HEK293T (cell line): ENCODE measurements at places on chromosomes 6 and 20.

- no peak for DNase-seq
Observed at GRCh38 chr20:41258474-41258873, 59.1 kb downstream of the ZHX3 start.

DNA sequence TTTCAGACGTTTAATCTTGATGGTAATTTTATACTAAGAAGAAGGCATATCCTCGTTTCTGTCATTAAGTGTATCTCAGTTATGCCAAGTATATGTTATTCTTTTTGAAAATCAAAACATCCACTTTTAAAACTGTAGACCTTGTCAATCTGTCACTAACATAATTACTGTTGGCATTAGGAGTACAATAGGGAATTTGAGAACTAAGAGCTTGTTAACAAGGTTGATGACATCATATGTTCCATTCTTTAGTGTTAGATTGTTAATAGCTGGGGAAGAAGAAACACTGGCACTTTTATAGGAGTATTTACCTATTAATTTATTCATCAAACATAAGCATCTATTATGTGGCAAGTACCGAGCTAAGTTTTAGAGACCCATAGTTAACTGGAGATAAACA is 76.2 kb downstream of the MAP3K4 start:
- DNase-seq, result no peak

- DNase-seq, result no peak
Observed at GRCh38 chr20:37749620-37750403, 56.0 kb downstream of the CTNNBL1 start.

DNA sequence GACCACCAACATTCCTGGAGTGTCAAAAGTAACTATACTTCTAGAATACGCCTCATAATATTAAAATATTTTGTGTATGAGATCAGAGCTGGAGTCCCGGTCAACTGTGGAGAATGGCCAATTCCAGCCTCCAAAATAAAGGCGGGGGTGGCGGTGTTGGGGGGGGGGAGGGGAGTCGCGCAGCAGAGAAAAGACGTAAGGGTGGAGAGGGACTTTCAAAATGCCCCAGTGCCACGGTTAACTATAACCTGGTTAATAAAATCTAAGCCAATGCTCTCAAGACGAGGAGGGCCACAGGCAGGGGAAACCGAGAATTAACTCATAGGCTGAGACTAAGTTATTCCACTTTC is 1.3 kb downstream of the NUP153 start:
- peak; percentile 44 for DNase-seq

- no peak for DNase-seq
Observed at GRCh38 chr6:169809386-169809785, 58.0 kb downstream of the ERMARD start.

GRCh38 chr6:162179196-162179951 is 548.2 kb downstream of the PRKN start:
- no peak for DNase-seq

GRCh38 chr6:15508441-15508871 is 154.4 kb downstream of the DTNBP1 start:
- DNase-seq, result no peak

DNA sequence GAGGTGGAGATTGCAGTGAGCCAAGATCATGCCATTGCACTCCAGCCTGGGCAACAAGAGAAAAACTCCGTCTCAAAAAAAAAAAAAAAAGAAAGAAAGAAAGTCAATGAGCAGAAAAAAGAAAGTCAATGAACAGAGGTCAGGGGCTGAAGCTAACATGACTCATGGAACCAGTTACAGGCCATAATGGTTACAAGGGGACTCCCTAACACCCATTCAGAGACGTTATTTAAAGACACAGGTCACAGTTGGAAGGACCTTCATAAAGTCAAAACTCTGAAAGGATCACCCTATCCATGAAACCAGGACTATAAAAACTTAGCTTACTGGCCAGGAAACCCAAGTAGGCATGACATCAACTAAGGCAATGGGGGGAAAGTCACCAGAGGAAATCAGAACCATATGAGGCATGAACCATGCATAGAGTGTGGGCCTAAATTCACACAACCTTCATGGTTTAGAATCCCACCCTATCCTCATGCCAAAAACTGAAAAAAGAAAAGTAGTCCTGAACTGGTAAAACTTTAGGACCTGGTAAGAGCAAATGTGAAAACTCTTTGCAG is 18.2 kb downstream of the FBXL4 start:
- DNase-seq, result no peak

DNA sequence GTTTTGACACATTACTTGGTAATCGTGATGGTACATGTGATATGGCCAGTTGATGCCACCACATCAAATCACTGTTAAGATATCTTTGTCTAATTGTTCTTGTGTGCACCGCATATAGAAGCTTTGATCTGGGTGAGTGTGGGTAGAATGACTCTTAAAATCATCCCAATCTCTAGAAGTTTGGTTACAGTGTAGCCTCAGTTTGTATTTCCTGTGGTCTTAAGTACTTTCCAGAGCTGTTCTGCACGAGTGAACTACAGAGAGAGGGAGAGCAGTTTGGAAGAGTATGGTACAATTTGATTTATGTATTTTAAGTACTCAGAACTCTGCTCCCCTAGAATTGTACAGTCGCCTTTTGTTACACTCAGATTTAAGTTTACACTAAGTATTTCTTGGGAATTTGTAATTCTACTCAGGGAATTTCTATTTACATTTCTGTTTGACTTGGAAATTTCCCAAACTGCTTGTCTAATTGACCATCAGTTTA is 37.5 kb downstream of the SNX9 start:
- no peak for DNase-seq

DNA sequence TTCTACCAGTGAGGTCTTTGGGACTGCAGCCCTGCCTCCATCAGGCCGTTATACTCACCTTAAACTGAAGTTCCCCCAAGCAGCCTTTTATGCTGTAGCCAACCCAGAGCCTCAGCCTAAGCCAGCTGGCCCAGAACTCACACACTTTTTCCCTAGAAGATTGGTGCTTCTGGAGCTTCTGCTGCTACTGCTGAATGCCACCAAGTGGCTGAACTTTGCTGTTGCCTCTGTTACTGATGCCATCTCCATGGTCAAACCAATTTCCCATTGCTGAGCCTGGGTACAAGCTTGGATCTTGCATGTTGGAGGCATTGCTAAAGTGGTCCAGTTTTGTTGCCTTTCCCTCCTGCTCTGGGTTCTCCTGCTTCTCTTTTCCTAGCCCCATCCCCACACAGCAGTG is 15.0 kb upstream of the TBX18 start:
- DNase-seq, result no peak

DNA sequence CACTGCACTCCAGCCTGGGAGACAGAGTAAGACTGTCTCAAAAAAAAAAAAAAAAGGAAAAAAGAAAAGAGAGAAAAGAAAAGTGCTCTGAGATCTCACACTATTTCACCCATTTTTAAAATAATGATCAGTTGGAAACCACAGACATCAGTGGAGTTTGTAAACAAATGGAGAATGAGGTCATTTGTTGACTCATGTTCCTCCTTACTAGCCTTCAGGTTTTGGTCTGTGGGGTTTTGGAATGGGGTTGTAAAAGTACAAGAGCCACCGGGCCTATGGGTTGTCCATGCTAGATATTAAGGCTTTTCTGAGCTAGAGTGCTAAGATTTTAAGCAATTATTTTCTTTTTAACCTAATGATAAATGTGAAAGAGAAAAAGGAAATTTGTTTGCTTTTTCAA is 104.4 kb upstream of the PRL start:
- no peak for DNase-seq

DNA sequence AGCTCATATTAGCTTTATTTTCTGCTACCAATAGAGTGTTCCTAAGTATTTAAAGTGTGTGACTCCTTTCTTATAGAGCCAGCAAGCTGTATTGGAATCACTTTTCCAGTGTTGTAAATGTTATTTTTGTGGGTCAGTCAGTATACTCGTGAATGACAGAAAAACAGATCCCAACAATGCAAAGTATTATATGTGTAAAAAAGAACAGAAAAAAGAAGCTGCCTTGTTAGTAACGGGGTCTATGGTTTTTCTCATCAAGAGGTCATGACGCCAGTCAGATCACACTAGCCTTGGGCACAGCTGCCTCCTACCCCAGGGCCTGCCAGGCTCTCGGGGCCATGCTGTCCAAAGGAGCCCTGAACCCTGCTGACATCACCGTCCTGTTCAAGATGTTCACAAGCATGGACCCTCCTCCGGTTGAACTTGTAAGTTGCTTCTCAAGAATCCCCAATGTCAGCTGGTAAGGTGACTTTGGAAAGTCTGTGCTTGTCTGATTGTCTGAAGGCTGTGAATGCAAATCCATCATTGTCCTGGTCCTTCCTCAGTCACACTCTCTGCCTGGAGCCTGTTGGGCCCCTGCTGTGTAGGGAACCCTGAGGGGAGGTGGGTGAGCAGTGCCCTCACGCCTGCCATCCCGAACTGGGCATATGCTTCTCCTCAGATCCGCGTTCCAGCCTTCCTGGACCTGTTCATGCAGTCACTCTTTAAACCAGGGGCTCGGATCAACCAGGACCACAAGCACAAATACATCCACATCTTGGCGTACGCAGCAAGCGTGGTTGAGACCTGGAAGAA is 9.8 kb downstream of the NELFCD start:
- DNase-seq, result no peak

DNA sequence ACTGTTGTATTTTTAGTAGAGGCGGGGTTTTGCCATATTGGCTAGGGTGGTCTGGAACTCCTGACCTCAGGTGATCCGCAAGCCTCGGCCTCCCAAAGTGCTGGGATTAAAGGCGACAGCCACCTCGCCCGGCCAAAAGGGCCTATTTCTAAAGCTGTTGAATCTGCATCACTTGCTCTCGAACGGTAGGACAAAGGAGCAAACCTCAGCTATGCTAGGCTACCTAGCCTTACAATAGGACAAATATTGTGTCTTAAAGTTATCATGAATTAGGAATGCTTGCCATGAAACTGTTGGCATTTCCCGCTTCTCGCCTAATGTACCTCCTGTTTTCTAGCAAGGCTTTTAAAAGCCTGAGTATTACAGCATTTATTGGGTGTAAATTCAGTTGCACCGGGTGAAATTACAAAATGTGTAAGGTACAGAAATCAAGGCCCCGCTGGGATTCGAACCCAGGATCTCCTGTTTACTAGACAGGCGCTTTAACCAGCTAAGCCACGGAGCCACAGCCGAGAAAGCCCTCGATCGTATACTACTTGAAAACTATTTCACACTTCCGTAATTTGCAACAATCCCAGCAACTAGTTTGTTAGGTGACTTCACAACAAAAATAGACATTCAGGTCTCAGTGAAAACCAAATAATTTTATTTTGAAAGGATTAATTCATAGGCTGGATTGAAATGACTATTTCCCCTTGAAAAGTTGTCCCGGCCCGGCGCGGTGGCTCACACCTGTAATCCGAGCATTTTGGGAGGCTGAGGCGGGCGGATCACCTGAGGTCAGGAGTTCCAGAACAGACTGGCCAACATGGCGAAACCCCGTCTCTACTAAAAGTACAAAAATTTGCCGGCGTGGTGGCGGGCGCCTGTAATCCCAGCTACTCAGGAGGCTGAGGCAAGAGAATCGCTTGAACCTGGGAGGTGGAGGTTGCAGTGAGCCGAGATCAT is 211.6 kb upstream of the ZNF184 start:
- peak; percentile 57 for DNase-seq

DNA sequence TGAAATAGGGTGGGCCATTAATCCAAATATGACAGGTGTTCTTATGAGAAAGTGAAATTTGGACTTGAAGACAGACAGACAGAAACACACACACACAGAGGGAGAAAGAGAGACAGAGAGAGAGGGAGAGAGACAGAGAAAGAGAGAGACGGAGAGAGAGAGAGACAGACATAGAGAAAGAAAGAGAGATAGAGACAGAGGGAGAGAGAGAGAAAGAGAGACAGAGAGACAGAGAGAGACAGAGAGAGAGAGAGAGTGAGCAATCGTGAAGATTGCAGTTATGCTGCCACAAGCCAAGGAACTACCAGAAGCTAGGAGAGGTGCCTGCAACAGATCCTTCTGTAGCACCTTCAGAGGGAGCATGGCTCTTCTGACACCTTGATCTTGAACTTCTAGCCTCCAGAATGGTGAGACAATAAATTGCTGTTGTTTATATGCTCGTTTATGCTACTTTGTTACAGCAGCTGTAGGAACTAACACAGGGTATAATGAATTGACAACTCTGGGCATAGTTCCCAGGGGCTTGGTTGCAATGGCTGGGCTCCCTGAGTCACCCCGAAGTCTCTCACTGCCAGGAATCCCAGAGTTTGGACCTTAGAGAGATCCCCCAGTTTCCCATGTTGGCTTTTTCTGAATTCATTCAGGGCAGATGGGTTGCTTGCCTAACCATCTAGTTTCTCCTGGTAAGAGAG is 44.7 kb upstream of the ECI2 start:
- DNase-seq, result no peak

GRCh38 chr20:16580147-16580546 is 6.9 kb upstream of the KIF16B start:
- DNase-seq, result no peak

DNA sequence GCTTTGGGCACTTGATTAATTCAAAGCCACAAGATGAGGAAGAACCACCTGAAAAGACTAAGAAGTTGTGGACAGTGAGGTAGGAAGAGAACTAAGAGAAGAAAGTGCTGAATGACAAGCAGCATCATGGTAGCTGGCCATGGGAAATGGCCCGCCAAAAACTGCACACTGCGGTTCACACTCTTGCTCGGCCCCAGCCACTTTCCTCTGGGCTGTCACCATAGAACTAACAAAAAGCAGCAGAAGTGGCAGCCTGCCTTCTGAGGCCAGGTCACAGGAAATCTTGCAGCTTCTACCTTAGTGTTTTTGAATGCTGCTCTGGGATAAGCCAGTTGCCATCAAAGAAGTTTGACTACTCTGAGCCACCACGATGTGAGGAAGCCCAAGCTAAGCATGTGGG is 34.8 kb upstream of the ZNFX1 start:
- no peak for DNase-seq

GRCh38 chr6:25180630-25181349 is 98.4 kb upstream of the CARMIL1 start:
- DNase-seq, result no peak

DNA sequence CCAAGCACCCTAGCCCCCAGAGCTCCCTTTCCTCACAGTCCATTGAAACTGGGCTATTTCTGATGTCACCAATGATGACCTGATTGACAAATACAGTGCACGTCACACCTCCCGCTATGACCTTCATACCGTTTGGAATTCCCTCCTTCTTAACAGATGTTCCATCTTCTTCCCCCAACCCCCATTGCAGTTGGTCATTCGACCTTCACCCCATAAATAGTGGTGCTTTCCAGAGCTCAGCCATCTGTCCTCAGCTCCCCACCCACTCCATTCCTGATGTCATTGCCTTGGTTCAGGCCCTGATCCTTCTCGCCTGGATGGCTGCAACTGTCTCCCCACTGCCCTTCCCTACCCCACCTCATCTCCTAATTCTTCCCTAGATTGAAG is 198.5 kb downstream of the SOD2 start:
- no peak for DNase-seq

DNA sequence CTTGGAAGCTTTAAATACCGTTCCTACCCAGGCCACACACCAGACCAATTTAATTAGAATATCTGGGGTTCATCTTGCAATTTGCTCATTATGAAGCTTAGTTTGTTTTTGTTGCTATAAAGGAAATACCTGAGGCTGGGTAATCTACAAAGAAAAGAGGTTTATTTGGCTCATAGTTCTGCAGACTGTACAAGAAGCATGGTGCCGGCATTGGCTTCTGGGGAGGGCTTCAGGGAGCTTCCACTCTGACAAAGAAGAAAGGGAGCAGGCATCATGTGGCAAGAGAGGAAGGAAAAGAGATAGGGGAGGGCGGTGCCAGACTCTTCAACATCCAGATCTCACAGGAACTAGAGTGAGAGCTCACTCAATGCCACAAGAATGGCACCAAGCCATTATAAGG is 73.6 kb downstream of the RNF182 start:
- DNase-seq, result no peak

GRCh38 chr6:113496166-113496565 is 361.0 kb upstream of the MARCKS start:
- DNase-seq, result no peak
